ENCODE measurements at places on chromosomes 13 and 19.

- no peaks in the 10 kb centered on the region for H3K27me3 ChIP-seq
- H3K27ac ChIP-seq: no peak overlapping the region
- no peak for DNase-seq
- H3K36me3 ChIP-seq: no peaks in the 10 kb centered on the region
These were observed 825.6 kb downstream of the SLITRK6 start for GRCh38 chr13:84973661-84974060.

DNA sequence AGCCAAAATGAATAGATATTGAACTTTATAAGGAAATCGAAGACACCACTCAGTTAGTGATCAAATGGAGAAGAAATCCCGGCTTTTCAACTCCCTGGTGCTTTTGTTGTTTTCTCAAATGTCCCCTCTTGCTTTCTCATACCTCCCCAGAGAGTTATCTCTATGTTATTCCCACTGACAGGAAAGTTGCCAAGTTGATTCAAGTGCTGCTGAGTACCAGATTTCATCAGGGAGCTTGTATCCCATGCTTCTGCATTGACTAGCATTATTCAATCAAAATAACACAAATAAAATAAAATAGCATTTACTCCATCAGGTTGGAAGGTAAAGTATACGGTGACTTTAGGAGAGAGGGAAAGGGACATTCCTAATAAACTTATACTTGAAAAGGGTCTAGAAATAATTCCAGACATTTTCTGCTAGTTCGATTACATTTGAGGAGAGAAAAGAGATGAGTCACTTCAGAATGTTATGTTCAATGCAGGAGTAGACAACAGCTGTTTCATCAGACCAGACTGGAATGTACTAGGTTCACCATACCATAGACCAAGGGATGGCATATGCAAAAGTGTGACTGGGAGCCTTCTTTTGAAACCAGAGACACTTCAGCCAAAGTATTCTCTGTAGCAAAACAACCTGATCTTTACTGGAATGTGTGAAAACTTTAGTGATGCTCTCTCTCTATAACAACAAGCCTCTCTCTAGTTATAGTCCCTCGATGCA lies 397.8 kb downstream of the FGF14 start:
- no peaks in the 10 kb centered on the region for H3K27me3 ChIP-seq
- no peak for DNase-seq
- no peak overlapping the region for H3K4me3 ChIP-seq
- no peaks in the 10 kb centered on the region for H3K4me1 ChIP-seq

GRCh38 chr13:29418026-29418425 lies 177.5 kb downstream of the SLC7A1 start:
- H3K27me3 ChIP-seq: peaks cover 3% of the 10 kb centered on the region
- no peaks in the 10 kb centered on the region for H3K36me3 ChIP-seq
- no peak overlapping the region for H3K4me3 ChIP-seq
- H3K4me1 ChIP-seq: no peaks in the 10 kb centered on the region

- H3K27ac ChIP-seq: no peak overlapping the region
- H3K27me3 ChIP-seq: no peaks in the 10 kb centered on the region
- no peak for DNase-seq
- H3K36me3 ChIP-seq: peaks cover 79% of the 10 kb centered on the region
- H3K4me3 ChIP-seq: no peak overlapping the region
These were observed 11.6 kb downstream of the TPM4 start for GRCh38 chr19:16087940-16088339.

- H3K27ac ChIP-seq: no peak overlapping the region
- no peak overlapping the region for H3K4me3 ChIP-seq
- H3K4me1 ChIP-seq: no peaks in the 10 kb centered on the region
- DNase-seq: no peak
These were observed 406.7 kb upstream of the ZNF507 start for GRCh38 chr19:31938675-31939074.

- no peaks in the 10 kb centered on the region for H3K36me3 ChIP-seq
- no peak for DNase-seq
- no peak overlapping the region for H3K27ac ChIP-seq
- H3K4me1 ChIP-seq: no peaks in the 10 kb centered on the region
- no peaks in the 10 kb centered on the region for H3K27me3 ChIP-seq
These were observed 121.7 kb downstream of the B3GLCT start for GRCh38 chr13:31321457-31321856.

- H3K4me1 ChIP-seq: peaks cover 99% of the 10 kb centered on the region
- peaks cover 15% of the 10 kb centered on the region for H3K36me3 ChIP-seq
- H3K27ac ChIP-seq: peak overlapping the region; percentile 90
- H3K4me3 ChIP-seq: no peak overlapping the region
- no peaks in the 10 kb centered on the region for H3K27me3 ChIP-seq
These were observed 33.1 kb upstream of the C1QTNF9 start for GRCh38 chr13:24276306-24276705.

GRCh38 chr13:53052675-53053074 lies 24.1 kb downstream of the OLFM4 start:
- no peak overlapping the region for H3K4me3 ChIP-seq
- H3K36me3 ChIP-seq: no peaks in the 10 kb centered on the region
- H3K27ac ChIP-seq: no peak overlapping the region
- H3K27me3 ChIP-seq: no peaks in the 10 kb centered on the region

DNA sequence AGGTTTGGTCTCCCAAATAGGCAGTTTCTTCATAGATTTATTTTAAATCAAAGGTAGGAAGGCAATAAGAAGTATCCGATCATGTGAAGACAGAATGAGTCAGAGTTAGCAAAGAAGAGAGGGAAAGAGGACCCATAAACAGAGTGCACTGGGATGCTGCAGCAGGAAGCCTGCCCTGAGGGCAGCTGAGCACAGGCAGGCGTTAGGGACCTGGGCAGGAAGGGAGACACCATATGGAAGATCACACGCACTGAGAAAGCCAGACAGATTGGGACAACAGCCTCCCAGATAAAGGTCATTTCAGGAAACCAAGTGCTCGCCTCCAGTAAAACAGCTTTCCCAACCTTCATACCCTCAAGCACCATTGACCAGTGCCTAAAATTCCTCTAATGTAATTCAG lies 598.0 kb downstream of the EFNB2 start:
- H3K27ac ChIP-seq: no peak overlapping the region
- H3K4me3 ChIP-seq: no peak overlapping the region
- H3K27me3 ChIP-seq: no peaks in the 10 kb centered on the region

DNA sequence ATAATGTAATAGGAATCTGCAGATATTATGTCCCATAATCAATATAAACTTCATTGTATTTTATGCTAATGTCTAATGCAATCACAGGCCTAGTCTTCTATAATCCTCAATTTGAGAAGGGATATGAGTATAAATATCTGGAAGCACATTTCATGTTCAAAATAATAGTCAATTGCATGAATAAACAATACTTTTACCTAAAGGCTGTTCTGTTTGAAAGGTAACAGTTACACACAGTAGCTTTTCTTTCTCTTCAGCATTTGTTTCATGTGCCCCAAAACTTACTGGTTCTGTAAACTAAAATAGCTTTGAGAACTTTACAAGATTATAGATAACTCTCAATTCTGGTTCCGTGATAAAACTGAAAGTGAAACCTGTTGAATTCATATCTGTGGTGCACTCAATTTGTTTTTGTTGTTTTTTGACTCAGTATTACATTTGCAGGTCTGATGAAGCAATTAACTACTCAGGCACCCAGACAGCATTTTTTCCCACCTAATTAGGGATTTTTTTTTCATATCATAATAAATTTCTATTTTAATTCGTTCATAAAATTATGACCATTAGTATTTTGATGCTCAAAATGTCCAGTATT lies 1193.8 kb downstream of the SLITRK1 start:
- DNase-seq: no peak
- peak overlapping the region; percentile 34 for H3K4me3 ChIP-seq
- peak overlapping the region; percentile 49 for H3K27ac ChIP-seq
- no peaks in the 10 kb centered on the region for H3K4me1 ChIP-seq
- no peaks in the 10 kb centered on the region for H3K27me3 ChIP-seq

DNA sequence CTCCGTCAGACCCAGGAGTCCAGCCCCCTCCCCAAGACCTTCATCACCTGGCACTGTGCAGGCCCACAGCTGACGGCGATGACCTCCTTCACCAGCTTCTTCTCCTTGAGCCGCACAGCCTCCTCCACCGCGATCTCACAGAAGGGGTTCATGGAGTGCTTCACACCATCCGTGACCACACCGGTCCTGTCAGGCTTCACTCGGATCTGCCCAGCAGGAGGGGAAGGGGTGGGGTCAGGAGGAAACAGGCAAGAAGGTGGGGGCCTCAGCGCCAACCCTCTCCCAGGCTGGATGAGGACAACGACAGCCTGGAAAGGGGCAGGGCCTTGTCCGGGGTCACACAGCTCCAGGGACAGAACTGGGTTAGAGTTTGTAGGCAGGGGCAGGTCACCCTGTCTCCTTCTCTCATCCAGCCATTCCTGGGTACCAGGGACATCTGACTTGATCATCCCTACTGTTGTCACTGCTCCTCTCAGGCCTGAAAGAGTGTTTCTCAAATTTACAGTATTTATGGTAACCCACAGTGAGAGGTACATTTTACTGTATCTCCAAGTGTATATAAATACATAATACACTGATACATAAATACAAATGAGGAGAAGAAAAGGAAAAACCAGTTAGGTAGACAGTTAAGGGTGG lies 12.0 kb downstream of the ETFB start:
- no peak overlapping the region for H3K4me3 ChIP-seq
- no peak overlapping the region for H3K27ac ChIP-seq
- peaks cover 11% of the 10 kb centered on the region for H3K4me1 ChIP-seq
- DNase-seq: no peak

DNA sequence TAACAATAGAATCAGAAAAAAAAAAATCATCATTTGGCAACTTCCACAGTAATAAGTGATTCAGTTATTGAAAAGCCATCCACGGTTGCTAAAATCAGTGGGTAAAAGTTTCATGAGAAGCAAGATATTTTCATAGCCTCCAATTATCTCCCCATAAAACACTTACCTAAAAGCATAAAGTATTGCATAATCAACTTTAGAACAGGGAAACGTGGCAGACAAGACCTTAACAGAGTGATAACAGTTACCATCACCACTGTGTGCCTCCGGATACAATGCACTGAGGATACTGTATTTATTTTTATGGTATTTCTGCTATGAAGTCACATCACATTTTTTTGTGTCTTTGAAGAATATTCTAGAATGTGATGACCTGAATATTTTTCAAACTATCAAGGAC lies 37.0 kb downstream of the ABCC4 start:
- no peaks in the 10 kb centered on the region for H3K27me3 ChIP-seq
- no peaks in the 10 kb centered on the region for H3K36me3 ChIP-seq

- no peak overlapping the region for H3K27ac ChIP-seq
- H3K4me1 ChIP-seq: peaks cover 11% of the 10 kb centered on the region
- no peaks in the 10 kb centered on the region for H3K36me3 ChIP-seq
- no peak overlapping the region for H3K4me3 ChIP-seq
These were observed 107.3 kb downstream of the GADD45B start for GRCh38 chr19:2582984-2583956.

- H3K4me1 ChIP-seq: no peaks in the 10 kb centered on the region
- no peak overlapping the region for H3K27ac ChIP-seq
- H3K27me3 ChIP-seq: no peaks in the 10 kb centered on the region
- no peak overlapping the region for H3K4me3 ChIP-seq
These were observed 884.3 kb upstream of the PCDH20 start for GRCh38 chr13:62299988-62300387.

DNA sequence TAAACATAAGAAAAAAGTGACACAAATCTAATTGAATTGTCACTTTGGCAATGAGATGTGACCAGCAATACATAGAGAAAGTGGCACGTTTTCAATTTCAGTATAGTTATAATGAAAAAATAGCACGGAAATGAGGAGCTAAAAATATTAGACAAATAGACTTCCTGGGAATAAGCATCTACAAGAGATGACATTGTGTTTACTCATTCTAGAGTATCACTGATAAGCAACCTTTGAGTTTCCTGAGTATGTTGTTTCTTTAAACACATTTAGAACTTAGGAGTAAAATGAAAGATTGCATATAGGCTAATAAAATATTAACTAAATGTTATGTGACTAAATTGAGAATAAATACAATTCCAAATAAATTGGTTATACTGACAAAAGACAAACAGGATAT lies 207.1 kb upstream of the SLITRK6 start:
- H3K27ac ChIP-seq: no peak overlapping the region
- no peaks in the 10 kb centered on the region for H3K4me1 ChIP-seq
- H3K4me3 ChIP-seq: no peak overlapping the region
- DNase-seq: no peak
- H3K27me3 ChIP-seq: no peaks in the 10 kb centered on the region
- H3K36me3 ChIP-seq: no peaks in the 10 kb centered on the region

DNA sequence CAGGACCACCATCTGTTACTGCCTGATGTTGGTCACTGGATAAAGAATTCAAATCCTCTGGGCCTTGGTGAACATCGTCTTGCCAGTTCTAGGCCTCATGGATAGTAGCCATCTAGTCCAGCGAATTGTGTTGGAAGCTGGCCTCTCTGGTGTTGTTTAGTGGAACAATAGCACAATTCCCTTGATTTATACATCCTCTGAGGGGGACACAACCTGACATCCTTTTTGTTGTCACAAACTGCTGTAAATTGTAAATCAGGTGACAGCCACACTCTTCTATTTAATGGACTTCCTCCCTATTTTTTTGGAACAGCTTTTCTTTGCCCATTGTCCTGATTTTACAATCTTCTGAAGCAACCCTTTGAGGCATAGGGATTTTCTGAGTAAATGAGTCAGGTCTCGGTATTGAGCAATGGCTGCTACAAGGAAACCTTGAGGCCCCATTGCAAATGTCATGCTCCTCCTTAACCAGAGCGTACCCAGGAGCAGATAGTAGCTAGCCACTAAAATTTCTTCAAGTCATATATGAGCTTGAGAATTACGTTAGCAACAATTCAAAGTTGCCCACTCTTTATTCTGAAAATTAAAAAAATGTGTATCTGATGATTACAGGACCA lies 263.3 kb downstream of the COG6 start:
- DNase-seq: no peak
- H3K27me3 ChIP-seq: no peaks in the 10 kb centered on the region
- H3K36me3 ChIP-seq: no peaks in the 10 kb centered on the region
- H3K4me3 ChIP-seq: no peak overlapping the region
- H3K27ac ChIP-seq: no peak overlapping the region
- no peaks in the 10 kb centered on the region for H3K4me1 ChIP-seq

- H3K4me3 ChIP-seq: no peak overlapping the region
- no peaks in the 10 kb centered on the region for H3K27me3 ChIP-seq
- no peaks in the 10 kb centered on the region for H3K36me3 ChIP-seq
- H3K27ac ChIP-seq: no peak overlapping the region
These were observed 66.8 kb downstream of the IFT88 start for GRCh38 chr13:20633802-20634201.

DNA sequence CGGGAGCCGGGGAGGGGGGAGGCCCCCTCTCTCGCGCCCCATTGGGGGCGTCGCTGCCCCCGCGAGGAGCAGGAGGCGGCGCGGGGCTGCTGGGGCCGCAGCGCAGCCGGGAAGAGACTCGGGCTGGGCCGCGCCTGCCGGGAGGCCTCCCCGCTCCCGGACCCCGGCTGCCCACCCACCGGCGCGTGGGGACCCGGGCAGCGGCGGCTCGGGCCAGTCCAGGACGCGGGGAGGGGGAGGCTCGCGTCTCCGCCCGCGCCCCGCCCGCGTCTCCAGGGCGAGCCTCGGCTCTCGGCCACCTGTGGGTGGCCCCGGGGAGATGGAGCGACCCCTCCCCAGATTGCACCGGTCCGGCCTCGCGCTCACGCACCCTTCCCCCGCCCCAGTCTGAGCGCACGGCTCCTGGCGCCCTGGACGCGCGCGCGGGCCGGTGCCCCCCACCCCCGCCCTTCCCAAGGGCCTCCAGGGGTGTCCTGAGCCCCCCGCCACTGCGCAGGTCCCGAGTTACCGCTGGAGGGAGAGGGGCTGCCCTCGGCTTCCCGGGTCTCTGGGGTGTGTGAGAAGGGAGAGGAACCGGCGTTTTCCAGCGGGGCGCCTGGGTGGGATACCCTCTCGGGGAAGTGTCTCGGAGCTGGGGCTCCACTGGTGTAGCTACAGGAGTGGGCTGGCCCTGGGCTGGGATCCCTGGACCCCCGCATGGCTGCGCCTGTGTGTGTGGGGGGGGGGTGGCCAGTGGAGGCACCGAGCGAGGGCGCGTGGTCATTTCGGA lies 645 bp downstream of the PALM start:
- no peak overlapping the region for H3K27ac ChIP-seq
- H3K36me3 ChIP-seq: no peaks in the 10 kb centered on the region
- no peak overlapping the region for H3K4me3 ChIP-seq
- DNase-seq: no peak
- no peaks in the 10 kb centered on the region for H3K27me3 ChIP-seq
